ENCODE measurements at places on chromosomes 4 and X.

DNA sequence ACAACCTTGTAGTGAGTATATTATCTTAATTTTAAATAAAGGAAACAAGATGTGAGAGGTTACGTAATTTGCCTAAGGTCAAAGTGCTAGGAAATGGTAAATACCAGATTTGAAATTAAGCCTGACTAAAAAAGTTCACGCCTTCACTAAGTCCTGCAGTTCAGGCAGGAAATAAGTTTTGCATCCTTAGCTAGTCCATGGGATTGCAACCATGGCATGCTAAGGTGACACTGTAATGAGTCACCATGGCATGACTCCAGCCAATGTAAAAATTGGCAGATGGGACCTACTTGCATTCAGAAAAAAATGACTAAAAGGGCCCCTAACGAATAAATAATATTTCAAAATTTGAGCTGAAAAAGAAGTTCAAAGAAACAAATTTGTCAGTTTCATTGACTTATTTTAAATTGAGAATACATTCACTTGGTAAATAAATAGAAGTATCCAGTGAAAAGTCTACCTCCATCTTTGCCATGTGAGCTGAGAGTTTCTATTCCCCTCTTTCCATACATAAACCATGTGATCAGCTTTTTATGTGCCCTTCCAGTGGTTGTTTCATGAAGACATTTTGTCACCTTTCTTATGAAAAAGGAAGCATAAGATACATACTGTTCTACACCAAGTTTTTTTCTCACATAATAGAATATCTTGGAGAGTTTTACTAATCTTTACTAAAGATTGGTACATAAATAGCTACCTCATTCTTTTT is 72.4 kb downstream of the ANKRD50 start:
- DNase-seq, result no peak

- DNase-seq, result no peak
Observed at GRCh38 chr4:18666322-18666721, 644.8 kb upstream of the LCORL start.

- DNase-seq, result peak; percentile 72
Observed at GRCh38 chr4:1711571-1712215, 426 bp downstream of the SLBP start.

DNA sequence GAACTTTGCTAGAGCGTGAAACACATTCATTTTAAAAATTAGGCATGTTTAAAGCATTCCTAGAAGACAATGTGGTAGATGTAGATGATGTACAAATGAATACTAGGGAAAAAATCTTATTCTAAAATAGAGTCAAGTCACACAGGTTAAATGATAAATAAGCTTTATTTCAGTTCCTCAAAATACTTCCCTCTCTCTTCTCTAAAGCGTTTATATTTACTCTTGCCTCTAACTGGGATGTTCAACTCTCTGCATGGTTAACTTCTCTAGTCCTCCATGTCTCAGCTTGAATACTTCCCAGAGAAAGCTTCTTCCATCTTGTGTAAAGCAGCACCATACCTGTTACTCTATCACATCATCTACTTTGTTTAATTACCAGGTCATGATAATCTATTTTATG is 30.9 kb upstream of the GLRA3 start:
- DNase-seq, result no peak

GRCh38 chr4:19722404-19722803 is 529.3 kb upstream of the SLIT2 start:
- no peak for DNase-seq

GRCh38 chr4:92333016-92333415 is 29.2 kb downstream of the GRID2 start:
- DNase-seq, result no peak

DNA sequence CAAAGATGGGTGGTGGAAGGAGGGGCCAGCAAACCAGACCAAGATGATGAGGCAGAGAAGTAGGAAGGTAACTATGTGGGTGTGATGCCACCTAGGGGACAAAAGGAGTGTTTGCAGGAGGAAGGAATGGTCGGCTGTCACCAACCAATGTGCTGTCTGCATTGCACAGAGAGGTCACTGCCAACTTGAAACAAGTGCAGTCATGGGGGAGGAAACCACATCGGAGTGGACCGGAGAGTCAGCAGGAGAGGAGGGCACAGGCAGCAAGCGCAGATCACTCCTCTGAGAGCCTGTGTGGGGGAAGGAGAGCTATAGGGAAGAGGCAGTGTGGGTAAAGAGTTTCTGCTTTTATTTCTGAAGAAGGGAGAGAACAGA is 38.5 kb upstream of the FGFBP2 start:
- peak; percentile 89 for DNase-seq

GRCh38 chr4:83568062-83568461 is 32.2 kb downstream of the GPAT3 start:
- DNase-seq, result no peak

GRCh38 chr4:183732296-183732695 is 73.2 kb downstream of the TRAPPC11 start:
- no peak for DNase-seq

GRCh38 chr4:140994015-140994414 is 139.3 kb downstream of the RNF150 start:
- no peak for DNase-seq

DNA sequence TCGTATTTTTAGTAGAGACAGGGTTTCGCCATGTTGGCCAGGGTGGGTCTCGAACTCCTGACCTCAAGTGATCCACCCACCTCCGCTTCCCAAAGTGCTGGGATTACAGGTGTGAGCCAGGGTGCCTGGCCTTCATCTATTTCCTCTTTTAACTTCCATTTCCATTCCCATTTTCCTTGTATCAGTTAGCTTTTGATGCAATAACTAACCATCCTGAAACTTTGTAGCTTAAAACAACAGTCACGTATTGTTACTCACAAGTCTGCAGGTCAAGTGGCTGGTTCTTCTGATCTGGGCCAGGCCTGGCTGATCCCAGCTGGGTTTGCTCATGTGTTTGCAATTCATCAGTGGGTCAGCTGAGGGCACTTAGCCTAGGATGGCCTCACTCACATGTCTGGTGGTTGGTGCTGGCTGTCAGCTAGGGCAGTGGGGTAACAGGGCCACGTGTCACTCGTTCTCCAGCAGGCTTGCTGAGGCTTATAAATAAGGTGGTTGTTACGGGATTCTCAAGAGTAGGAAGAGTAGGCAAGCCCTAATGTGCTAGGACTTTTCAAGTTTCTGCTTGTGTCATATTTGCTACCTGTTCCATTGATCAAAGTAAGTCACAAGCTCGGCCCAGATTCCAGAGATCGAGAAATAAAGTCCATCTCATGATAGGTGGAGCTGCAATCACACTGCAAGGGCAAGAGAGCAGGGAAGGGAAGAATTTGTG is 88.2 kb downstream of the SOWAHB start:
- DNase-seq, result no peak

- no peak for DNase-seq
Observed at GRCh38 chr4:94298725-94299252, 43.8 kb downstream of the HPGDS start.

DNA sequence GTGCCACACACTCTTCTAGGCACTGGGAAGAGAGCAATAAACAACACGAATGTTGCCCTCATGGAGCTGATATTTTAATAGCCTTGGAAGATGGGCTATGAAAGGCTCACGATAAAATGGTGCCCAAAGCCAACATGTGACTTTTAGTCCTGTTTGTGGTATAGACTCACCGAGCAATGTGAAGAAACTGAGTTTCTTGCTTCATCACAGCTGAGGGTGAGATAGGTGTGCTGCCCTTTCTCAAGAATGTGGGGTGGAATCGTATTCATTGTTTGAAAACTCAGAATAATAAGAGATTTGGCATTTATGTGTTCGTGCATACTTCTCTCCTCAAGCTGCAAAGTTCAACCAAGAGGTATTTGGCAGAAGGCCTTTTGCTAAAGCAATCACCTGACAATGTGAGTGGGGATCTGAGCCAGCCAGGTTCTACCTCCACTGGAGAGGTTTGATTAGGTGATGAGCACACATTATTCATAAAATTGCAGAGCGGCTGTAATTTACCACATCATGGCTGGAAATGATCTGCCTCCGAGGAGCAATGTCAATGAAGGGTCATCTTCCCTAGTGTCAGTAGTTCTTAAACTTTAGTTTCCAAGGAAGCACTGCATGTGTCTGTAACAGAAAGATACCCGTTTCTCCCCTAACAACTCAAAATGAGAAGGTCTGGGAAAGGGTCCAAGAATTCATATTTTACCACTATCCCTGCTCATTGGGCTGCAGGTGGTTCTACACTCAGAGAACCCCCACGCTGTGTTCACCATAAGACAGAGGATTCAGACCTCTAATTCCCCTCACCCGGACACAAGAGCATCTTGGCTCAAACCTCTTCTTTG is 41.9 kb upstream of the CBR4 start:
- DNase-seq, result no peak

Data from eye (tissue), 1 donor.